ENCODE measurements at places on chromosomes 12 and 14. TPM values are rescaled to one million over a fixed set of nuclear protein-coding genes. Genes with fewer than 3 reads are reported as not detected.

The RBP5 gene
- total RNA-seq: 0.96 TPM

The CDCA4 gene
- 2.3 TPM for total RNA-seq

The CTSG gene
- total RNA-seq: not detected

DNA sequence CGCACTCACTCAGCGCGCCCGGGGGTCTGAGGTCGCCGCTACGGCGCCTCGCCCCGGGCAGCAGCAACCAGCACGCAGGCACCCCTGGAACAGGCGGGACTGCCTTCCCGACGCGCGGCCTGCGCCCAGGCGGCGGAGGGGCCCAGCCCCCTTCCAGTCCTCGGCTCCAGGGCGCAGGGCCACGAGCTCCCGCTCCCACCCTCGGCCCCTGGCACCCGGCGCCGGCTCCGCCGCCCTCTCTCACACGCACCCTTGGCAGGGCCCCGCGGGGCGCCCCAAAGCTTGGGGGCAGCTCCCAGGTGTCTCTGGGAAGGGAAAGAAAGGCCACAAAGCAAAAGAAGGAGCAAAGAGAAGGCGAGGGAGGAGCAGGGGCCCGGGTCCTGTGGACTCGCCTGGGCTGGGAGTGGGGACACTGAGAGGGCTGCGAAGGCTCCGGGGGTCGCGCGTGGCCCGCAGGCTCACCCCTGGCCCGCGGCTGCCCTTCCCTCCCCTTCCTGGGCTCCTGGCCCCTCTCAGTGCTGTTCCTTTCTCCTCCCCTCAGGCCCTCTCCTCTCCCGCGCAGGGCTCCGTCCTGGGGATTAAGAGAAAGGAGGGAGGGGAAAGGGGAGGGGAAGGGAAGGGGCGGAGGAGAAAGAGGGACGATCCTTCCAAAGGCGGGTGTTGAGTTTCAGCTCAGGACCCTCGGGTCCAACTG lies 907 bp upstream of the EFS start:
- peaks cover 18% of the 10 kb centered on the region for H3K4me1 ChIP-seq
- H3K4me3 ChIP-seq: peak overlapping the region; percentile 65
- H3K27ac ChIP-seq: peak overlapping the region; percentile 97
- no peak for DNase-seq
- no peaks in the 10 kb centered on the region for H3K27me3 ChIP-seq

DNA sequence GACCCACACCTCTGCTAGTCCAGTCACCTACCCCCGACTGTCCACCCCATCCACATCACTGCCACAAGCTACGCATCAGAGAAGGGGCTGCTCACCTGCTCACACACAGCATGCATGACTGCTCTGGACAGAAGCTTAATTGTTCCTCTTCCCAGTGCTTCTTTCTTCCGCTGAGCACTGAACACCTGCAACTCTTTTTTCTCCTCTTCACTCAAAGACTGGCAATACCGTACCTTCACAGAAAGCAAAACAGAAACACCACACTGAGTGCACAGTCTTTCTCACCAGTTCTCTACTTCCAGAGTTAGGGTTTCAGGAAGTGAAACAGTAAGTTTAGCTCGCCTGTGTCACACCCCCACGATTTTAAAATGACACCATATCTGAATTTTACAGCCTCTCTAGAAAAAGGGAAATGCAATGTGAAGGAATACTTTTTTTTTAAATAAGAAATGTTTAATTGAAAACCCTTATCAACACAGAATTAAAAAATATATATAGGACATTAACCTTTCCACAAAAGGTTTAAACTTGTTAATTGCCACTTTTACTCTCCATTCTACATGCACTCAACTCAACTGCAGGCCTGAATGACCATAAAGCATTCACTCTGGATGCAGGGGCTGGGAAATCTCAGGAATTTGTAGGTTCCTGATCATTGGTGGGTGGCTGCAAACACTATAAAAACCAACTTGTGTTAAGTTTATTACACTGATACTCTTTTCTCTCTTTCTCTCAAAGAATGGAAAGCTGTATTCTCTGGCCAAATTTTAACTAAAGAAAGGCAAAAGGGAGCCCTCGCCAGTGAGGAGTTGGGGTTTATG lies 120.0 kb downstream of the PRICKLE1 start:
- no peak for DNase-seq
- no peaks in the 10 kb centered on the region for H3K27me3 ChIP-seq
- peaks cover 10% of the 10 kb centered on the region for H3K36me3 ChIP-seq
- H3K27ac ChIP-seq: no peak overlapping the region

DNA sequence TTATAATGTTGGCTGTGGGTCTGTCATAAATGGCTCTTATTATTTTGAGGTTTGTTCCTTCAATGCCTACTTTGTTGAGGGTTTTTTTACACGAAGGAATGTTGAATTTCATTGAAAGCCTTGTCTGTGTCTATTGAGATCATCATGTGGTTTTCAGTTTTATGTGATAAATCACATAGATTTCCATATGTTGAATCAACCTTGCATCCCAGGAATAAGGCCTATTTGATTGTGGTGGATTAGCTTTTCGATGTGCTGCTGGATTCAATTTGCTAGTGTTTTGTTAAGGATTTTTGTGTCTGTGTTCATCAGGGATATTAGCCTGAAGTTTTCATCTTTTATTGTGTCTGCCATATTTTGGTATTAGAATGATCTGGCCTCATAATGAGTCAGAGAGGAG lies 27.6 kb downstream of the SLC2A13 start:
- H3K4me3 ChIP-seq: no peak overlapping the region
- no peak overlapping the region for H3K27ac ChIP-seq
- H3K4me1 ChIP-seq: no peaks in the 10 kb centered on the region
- H3K27me3 ChIP-seq: no peaks in the 10 kb centered on the region
- no peaks in the 10 kb centered on the region for H3K36me3 ChIP-seq
- no peak for DNase-seq

GRCh38 chr12:120536064-120536791 lies 2.1 kb downstream of the RNF10 start:
- H3K4me3 ChIP-seq: peak overlapping the region; percentile 88
- no peaks in the 10 kb centered on the region for H3K36me3 ChIP-seq
- H3K27me3 ChIP-seq: no peaks in the 10 kb centered on the region
- no peak for DNase-seq
- H3K4me1 ChIP-seq: peaks cover 19% of the 10 kb centered on the region

- H3K27ac ChIP-seq: peak overlapping the region; percentile 62
- peaks cover 12% of the 10 kb centered on the region for H3K4me1 ChIP-seq
- H3K27me3 ChIP-seq: no peaks in the 10 kb centered on the region
- H3K4me3 ChIP-seq: peak overlapping the region; percentile 16
Observed at GRCh38 chr12:110234755-110235154, 46.3 kb upstream of the ATP2A2 start.

DNA sequence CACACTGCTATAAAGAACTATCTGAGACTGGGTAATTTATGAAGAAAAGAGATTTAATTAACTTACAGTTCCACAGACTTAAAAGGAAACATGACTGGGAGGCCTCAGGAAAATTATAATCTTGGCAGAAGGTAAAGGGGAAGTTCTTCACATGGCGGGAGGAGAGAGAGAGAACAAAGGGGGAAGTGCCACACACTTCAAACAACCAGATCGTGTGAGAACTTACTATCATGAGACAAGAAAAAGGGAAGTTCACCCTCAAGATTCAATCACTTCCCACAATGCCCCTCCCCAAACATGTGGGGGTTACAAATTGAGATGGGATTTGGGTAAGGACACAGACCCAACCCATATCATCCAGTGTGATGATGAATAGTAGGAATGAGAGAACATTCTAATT lies 366.5 kb downstream of the LRFN5 start:
- DNase-seq: no peak
- H3K4me1 ChIP-seq: no peaks in the 10 kb centered on the region
- H3K36me3 ChIP-seq: no peaks in the 10 kb centered on the region
- no peak overlapping the region for H3K4me3 ChIP-seq
- no peaks in the 10 kb centered on the region for H3K27me3 ChIP-seq

GRCh38 chr12:121614872-121615467 lies 11.4 kb upstream of the ORAI1 start:
- H3K4me1 ChIP-seq: peaks cover 11% of the 10 kb centered on the region
- no peaks in the 10 kb centered on the region for H3K36me3 ChIP-seq
- no peak for DNase-seq
- H3K4me3 ChIP-seq: no peak overlapping the region
- H3K27ac ChIP-seq: no peak overlapping the region

DNA sequence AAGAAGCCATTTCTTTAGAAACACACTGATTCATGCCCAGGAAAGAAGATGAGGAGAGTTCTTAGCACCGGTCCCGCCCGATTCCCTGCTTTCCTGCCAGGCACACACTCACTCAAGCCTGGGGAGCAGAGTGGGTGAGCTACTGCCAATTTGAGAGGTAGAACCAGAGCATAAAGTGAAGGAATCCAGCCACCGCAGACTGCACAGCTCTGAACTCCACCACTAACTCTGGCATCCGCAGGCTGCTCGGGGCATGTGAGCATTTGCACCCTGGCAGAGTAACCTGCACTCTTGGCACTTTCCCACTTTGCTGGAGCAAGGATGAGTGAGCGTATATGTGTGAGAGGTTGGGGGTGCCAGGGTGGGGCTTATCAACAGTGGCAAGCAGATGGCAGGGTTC lies 4.0 kb upstream of the SYNDIG1L start:
- no peaks in the 10 kb centered on the region for H3K36me3 ChIP-seq
- DNase-seq: no peak
- no peak overlapping the region for H3K4me3 ChIP-seq

GRCh38 chr12:103632554-103633216 lies 45.6 kb downstream of the STAB2 start:
- no peak overlapping the region for H3K4me3 ChIP-seq
- H3K4me1 ChIP-seq: no peaks in the 10 kb centered on the region
- no peak overlapping the region for H3K27ac ChIP-seq

- no peaks in the 10 kb centered on the region for H3K4me1 ChIP-seq
- no peaks in the 10 kb centered on the region for H3K36me3 ChIP-seq
- H3K27me3 ChIP-seq: no peaks in the 10 kb centered on the region
- no peak overlapping the region for H3K4me3 ChIP-seq
- no peak for DNase-seq
- H3K27ac ChIP-seq: no peak overlapping the region
Observed at GRCh38 chr12:1348606-1349005, 245.8 kb downstream of the FBXL14 start.

- no peaks in the 10 kb centered on the region for H3K4me1 ChIP-seq
- no peaks in the 10 kb centered on the region for H3K36me3 ChIP-seq
- H3K4me3 ChIP-seq: no peak overlapping the region
- DNase-seq: no peak
Observed at GRCh38 chr12:25829192-25829591, 129.3 kb upstream of the RASSF8 start.

DNA sequence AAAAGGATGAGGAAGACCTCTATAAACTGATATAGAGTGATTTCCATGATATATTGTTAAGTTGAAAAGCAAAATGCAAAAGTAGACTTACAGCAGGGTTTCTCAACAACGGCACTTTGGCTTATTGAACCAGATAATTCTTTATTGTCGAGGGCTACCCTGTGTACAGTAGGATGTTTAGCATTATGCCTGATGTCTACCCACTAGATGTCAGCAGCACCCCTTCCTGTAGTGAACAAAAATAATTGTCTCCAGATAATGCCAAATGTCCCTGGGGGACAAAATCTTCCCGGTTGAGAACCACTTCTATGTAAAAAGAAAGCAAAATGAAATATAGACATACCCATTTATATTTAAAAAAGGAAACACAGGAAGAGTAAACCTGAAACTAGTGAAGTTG lies 32.4 kb downstream of the ABCD2 start:
- H3K27ac ChIP-seq: no peak overlapping the region
- no peaks in the 10 kb centered on the region for H3K36me3 ChIP-seq
- no peak for DNase-seq
- no peaks in the 10 kb centered on the region for H3K27me3 ChIP-seq

GRCh38 chr12:29869946-29870345 lies 86.2 kb upstream of the TMTC1 start:
- H3K4me1 ChIP-seq: no peaks in the 10 kb centered on the region
- no peak for DNase-seq
- H3K4me3 ChIP-seq: no peak overlapping the region
- H3K27ac ChIP-seq: no peak overlapping the region
- no peaks in the 10 kb centered on the region for H3K27me3 ChIP-seq

- no peak overlapping the region for H3K27ac ChIP-seq
- H3K36me3 ChIP-seq: no peaks in the 10 kb centered on the region
- no peaks in the 10 kb centered on the region for H3K27me3 ChIP-seq
- H3K4me3 ChIP-seq: no peak overlapping the region
- DNase-seq: no peak
Observed at GRCh38 chr14:29898470-29898869, 29.2 kb downstream of the PRKD1 start.

GRCh38 chr12:68804657-68805591 lies 3.1 kb upstream of the MDM2 start:
- DNase-seq: no peak
- H3K4me3 ChIP-seq: no peak overlapping the region
- no peaks in the 10 kb centered on the region for H3K27me3 ChIP-seq

DNA sequence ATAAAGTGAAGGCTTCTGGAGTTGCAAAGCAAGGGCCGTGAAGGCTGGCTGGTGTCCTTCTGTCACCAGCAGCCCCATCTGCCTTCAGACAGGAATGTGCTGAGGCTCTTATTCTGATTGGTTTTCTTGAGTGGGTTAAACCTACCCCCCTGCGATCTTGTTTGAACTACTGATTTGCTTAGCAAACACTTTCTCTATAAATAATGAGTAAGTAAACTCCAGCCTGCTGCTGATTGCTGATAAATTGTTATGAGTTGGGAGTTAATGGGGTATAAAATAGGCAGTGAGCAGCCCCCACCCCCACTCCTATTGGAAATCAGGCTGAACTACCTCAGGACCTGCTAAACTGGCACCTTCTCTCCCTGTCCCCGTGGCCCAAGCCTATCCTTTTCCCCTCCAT lies 146.1 kb upstream of the NOS1 start:
- no peak overlapping the region for H3K27ac ChIP-seq
- no peak overlapping the region for H3K4me3 ChIP-seq
- H3K36me3 ChIP-seq: no peaks in the 10 kb centered on the region
- DNase-seq: no peak
- H3K27me3 ChIP-seq: no peaks in the 10 kb centered on the region

GRCh38 chr12:96020314-96021003 lies 14.9 kb downstream of the LTA4H start:
- no peaks in the 10 kb centered on the region for H3K4me1 ChIP-seq
- no peaks in the 10 kb centered on the region for H3K27me3 ChIP-seq
- H3K27ac ChIP-seq: no peak overlapping the region
- peaks cover 53% of the 10 kb centered on the region for H3K36me3 ChIP-seq
- no peak for DNase-seq

- H3K36me3 ChIP-seq: no peaks in the 10 kb centered on the region
- no peaks in the 10 kb centered on the region for H3K4me1 ChIP-seq
- H3K27ac ChIP-seq: no peak overlapping the region
- no peak overlapping the region for H3K4me3 ChIP-seq
- no peak for DNase-seq
Observed at GRCh38 chr12:18320036-18320617, 58.8 kb downstream of the PIK3C2G start.
